ENCODE measurements at places on chromosomes 11 and 22. TPM values are rescaled to one million over a fixed set of nuclear protein-coding genes. Genes with fewer than 3 reads are reported as not detected.

The KRTAP5-7 gene
- total RNA-seq = not detected

The INPP5J gene
- total RNA-seq = 7.0 TPM

The APOA5 gene
- total RNA-seq = not detected

DNA sequence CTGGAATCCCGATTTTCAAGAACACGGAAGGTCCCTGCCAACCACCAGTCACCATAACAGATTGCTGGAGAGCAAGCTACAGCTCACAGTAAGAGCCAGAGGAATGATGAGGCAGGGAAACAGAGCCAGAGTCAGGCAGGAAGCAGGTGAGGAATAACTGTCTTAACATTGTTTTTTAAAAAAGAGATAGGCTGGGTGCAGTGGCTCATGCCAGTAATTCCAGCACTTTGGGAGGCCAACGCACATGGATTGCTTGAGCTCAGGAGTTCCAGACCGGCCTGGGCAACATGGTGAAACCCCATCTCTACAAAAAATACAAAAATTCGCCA is 13.5 kb upstream of the CASTOR1 start:
- H3K4me3 ChIP-seq = no peak overlapping the region
- H3K27me3 ChIP-seq = no peaks in the 10 kb centered on the region
- DNase-seq = no peak
- H3K27ac ChIP-seq = no peak overlapping the region
- peaks cover 5% of the 10 kb centered on the region for H3K4me1 ChIP-seq

- peaks cover 42% of the 10 kb centered on the region for H3K4me1 ChIP-seq
- H3K27ac ChIP-seq = no peak overlapping the region
- no peak for DNase-seq
- H3K36me3 ChIP-seq = no peaks in the 10 kb centered on the region
These were observed 107.1 kb downstream of the GAB2 start for GRCh38 chr11:78310500-78310909.

- H3K4me1 ChIP-seq = no peaks in the 10 kb centered on the region
- no peak overlapping the region for H3K4me3 ChIP-seq
- peaks cover 9% of the 10 kb centered on the region for H3K27me3 ChIP-seq
These were observed 18.8 kb upstream of the ZBTB16 start for GRCh38 chr11:114040706-114041211.
